Stimulated activated CD8-positive, alpha-beta memory T cell treated with anti-CD3 and anti-CD28 coated beads, Interleukin-2, amount 100 ng/mL, for 1 hour (primary cell): ENCODE measurements at places on chromosomes 5 and 9.

DNA sequence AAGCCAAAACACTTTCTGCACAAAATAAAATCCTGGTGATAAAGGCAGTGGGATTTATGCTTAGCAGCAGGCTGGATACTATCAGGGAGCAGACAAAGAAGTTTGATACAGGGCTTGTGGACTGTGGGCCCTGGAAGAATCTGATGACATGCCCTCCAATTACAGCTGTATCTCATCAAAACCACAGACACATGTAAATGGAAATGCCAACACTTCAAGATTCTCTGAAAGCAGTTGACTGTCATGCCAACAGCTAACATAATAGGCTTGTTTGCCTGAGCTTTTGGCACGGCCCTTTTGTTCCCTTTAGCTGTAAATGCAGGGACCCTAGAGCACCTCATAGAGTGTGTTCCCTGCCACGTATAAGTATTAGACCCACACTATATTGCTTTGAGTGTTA, 114.4 kb downstream of the STK32A start:
- no peak for DNase-seq

DNA sequence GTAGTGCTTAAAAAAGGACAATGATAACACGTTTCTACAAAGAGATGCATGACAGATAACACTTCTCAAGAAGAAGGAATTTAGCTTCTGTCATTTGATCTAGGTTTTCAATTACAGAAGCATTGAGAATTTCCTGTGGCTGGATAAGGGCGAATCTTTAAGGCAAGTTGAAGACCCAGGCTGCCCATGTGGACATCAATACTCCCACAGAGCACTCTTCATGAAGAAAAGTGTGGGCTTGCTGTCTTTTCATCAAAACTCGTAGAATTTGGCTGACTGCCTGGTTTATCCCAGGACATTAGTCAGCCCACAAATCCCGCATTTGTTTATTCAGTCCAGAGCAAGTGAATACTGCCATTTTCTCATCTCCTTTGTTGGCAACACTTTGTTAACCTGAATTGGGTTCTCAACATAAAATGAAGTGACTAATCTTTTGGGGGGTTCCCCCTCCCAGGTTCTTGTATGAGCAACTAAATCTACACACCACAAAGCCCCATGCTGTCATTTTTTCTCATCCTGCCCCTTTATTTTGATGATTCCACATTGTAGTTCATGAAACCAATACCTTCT, 43.4 kb upstream of the CDKN2B start:
- DNase-seq, result no peak

- DNase-seq, result no peak
Observed at GRCh38 chr9:111868475-111868874, 28.1 kb upstream of the UGCG start.

- DNase-seq, result no peak
Observed at GRCh38 chr9:21681641-21682040, 120.8 kb upstream of the MTAP start.

GRCh38 chr5:55071413-55071812, 31.0 kb upstream of the GZMA start:
- DNase-seq, result no peak

- no peak for DNase-seq
Observed at GRCh38 chr5:146238973-146239372, 35.6 kb downstream of the RBM27 start.

DNA sequence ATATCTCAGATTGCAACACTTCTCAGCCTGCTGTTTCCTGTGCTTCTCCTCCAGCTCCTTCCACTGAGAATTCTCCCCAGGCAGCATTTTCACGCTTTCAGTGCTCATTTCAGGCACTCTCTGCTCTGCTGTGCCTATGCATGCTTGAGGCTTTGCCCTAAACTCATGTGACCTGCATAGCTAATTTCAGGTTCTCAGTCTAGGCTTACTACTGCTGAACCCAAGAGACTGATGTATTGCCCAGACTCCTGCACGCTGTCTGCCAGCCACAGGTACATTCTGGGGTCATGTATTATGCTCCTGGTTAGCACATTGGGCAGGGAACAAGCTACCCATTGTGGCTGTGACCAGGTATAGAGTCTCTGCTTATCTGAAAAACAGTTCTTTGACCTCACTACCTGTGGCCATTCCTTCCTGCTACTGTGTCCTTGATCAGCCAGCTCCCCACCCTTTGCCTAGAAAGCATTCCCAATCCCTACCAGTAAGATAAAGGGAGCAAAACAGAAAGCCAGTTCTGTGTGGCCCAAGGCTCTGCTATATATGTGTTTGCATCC, 34.7 kb downstream of the PIP5K1B start:
- no peak for DNase-seq

GRCh38 chr9:30075451-30076199, 2308.8 kb upstream of the ACO1 start:
- DNase-seq, result no peak

- DNase-seq, result peak; percentile 44
Observed at GRCh38 chr5:160467555-160468362, 46.1 kb downstream of the PTTG1 start.

DNA sequence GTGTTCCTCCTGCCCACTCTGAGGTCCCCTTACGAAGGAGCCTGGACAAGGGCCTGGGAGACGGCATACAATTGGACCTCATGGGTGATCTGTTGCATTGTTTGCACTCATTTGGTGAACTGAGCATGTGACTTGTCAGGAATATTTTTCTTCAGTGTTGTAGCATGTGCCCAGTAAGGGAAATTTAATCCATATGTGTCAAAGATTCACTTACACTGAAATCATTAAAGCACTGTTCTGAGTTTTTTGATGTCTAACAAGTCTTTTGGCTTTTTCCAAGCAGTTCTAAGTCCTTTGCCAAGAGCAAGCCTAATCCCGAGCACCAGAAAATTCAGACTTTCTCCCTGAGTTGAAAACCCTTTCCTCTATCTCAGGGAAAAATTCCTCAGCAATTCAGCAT, 61.6 kb upstream of the RPS23 start:
- DNase-seq, result no peak

DNA sequence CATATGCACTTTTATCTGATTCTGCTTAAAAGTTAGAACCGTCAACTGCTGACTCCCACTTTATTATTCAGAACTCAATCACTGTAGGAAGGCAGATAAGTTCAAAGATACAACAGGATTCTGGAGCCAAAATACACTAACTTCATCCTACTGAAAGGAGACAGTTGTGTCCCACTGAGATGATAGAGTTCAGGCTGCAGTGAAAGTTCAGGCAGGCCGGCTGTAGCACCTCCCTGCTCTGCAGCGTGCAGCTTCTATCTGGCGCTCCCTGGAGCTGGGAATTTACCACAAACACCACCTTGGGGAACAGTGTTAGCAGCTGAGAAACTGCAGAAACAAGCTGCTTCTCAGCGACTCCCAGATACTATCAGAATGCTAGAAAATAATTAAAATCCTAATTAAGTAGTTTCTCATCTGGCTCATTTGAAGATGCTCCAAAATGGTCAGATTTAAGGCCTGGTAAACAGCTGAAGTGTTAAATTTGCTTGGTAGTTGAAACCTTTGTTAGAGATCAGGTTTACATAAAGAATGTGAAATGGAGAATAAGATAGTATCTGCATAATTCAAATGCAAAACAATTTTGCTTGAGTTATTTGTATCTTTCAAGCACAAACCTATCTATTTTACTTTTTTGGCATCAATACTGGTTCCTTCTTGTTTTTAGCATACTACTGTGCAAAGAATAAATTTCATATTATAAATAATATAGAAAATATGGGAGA, 52.3 kb upstream of the CNTLN start:
- no peak for DNase-seq

DNA sequence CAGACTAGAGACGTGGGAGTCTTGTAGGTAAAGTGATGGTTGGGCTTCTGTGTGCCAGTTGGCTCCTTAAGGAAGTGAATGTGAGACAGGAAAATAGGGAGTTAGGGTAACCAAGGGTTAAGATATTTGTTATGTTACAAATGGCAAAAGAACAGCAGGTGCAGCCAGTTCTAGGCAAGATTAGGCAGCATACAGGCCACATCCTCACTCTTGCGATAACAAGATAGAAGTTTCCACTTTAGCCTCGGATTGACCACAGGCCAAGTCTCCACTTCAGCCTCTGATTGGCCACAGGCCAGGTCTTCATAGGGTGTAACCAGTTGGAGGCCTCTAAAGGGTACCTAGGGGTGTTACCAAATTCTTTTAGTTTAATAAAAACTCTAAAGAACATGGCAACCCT, 54.6 kb upstream of the ABCA1 start:
- no peak for DNase-seq

GRCh38 chr5:98173334-98173733, 600.1 kb upstream of the RGMB start:
- DNase-seq, result no peak

- no peak for DNase-seq
Observed at GRCh38 chr5:1325191-1325741, 19.6 kb downstream of the CLPTM1L start.

GRCh38 chr5:154309371-154309745, 118.8 kb downstream of the GALNT10 start:
- DNase-seq, result no peak

DNA sequence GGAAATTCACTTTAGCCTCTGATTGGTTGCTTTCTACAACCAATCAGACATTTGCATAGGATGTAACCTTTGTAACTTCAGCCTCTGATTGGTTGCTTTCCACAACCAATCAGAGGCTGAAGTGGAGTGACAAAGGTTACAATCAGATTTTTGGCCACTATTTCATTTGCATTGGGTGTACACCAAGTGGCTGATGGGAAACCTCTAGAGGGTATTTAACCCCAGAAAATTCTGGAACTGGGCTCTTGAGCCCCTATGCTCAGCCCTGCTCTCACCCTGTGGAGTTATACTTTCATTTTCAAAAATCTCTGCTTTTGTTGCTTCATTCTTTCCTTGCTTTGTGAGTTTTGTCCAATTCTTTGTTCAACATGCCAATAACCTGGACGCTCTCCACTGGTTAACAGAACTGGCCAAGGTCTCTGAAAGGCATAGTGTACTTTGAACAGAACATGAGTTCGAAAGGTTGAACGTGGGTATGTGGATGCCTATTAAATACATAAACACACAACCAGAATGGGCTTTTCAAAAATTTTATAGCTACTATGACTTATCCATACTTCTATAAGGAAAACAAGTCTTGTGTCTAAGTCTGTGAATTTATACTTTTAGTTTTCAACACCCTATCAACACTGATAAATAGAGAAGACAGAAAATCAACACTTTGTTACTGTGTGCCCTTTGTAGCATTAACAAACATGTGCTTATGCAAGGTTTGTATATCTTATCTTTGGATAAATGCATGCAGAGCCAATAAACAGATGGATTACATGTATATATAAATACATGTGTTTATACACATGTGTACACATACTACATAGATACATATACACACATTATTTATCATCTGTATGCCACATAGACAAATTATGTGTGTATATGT, 568.1 kb downstream of the CTNND2 start:
- DNase-seq, result no peak

DNA sequence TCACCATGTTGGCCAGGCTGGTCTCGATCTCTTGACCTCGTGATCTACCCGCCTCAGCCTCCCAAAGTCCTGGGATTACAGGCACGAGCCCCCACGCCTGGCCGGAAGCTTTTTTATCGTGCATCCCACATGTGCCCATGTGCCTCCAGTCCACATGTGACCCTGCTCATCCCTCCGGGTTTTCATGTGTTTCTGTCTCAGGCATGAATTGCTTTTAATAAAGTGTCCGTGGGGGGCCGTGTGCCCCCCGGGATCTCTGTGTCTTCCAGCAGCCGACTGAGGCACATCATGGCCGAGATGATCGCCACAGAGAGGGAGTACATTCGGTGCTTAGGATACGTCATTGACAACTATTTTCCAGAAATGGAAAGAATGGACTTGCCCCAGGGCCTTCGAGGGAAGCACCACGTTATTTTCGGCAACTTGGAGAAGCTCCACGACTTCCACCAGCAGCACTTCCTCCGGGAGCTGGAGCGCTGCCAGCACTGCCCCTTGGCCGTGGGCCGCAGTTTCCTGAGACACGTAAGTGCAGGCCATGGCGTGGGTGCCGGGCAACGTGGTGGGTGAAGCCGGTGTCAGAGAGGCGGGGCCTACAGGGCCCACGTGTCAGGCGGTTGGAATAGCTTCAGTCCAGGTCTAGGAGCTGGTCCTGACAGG, 22.1 kb upstream of the LRRC14B start:
- DNase-seq, result no peak

- peak; percentile 38 for DNase-seq
Observed at GRCh38 chr5:180605554-180606214, 14.4 kb upstream of the SCGB3A1 start.

GRCh38 chr5:151098768-151099121, 17.9 kb upstream of the TNIP1 start:
- no peak for DNase-seq

- no peak for DNase-seq
Observed at GRCh38 chr5:155116456-155117251, 103.1 kb downstream of the KIF4B start.

GRCh38 chr5:147507480-147508126, 2.3 kb downstream of the DPYSL3 start:
- no peak for DNase-seq
